ENCODE measurements at places on chromosomes 4 and X.
A peak's percentile ranks its signal among the peaks of the same experiment; 100 is the strongest.

GRCh38 chr4:3345384-3345783, 52.6 kb downstream of the RGS12 start:
- no peak for DNase-seq

- DNase-seq, result no peak
Measured at GRCh38 chr4:1348014-1348513, 1.1 kb downstream of the UVSSA start.

GRCh38 chr4:75973766-75974165, 17.0 kb downstream of the SDAD1 start:
- no peak for DNase-seq

DNA sequence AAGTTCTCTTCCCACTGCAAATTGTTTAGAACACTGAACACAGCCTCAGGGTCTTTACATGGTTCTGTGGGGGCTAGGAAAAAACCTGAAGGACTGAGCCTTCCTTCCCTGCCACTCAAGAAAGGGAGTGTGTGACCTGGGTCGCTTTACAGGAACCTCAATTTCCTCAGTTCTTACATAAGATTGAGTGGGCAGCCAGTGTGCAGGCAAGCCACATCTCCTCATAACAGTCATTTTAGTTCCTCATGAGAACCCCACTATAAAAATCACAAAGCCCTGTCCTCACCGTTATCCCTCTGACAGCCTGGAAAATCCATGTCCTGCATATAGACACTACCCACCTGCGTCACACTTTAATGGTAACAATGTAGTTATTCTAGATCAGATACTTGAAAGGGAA, 2.1 kb upstream of the ETDC start:
- no peak for DNase-seq

DNA sequence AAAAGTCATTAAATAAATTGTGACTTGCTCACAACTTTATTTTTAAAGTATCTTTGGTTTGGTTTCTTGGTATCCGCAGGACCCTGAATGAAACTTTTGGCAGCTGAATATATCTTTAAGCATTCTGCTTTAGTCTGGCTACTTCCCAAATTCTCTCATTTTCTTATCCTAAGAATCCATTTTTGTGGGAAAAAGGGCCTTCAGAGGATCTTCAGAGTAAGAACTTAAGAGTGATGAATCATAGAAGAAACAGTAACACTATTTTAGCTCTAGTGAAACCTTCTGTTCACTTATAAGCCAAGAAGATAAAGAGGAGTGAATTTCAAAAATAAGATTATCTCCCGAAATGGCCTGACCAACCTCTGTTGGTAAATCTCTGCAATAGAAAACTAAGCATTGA, 540.6 kb upstream of the MAGEB18 start:
- no peak for DNase-seq

GRCh38 chrX:3451571-3451970, 105.1 kb upstream of the MXRA5 start:
- no peak for DNase-seq

DNA sequence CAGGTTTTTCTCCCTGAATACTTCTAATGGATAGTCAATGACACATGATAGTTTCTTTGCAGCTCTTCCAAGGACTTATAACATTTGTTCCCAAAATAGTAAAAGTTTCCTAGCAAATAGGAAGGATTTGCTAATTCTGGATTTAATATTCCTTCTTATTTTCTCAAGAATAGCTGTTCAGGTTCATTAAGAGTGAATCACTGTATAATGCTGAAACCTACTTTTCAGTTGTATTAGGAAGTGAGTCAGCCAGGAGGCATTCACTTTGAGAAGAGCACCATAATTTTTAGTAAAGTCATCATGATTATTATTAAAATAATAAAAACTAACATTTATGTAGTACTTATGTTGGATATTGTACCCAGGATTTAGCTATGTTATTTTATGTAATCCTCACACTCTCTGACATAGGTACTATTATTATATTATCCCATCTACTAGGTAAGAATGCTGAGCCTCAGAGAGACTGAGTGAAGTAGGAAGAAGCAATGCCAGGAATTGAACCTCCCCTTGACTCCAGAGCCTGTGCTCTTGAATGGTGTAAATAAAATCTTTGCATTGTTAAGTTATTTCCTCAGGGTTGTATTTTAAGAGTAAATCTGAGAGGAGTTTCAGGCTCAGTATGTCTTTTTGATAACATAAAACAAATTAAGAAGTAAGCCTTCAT, 114.8 kb downstream of the REELD1 start:
- no peak for DNase-seq

DNA sequence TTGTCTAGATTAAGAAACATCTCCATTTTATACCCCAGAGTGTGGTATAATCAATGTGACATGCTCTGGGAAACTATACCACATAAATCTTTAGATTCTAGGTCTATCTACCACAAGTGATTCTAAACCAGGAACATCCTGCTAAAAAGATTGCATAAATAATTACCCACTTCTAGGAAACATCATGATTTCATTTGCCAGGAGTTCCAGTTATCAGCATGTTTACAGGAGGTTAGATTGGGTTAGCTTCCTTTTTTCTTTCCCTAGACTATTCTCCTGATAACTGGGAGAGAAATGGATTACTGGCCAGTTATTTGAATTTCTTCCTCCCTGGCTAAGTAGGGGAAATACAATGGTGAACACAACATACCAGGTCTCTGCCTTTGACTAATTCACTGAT, 230.3 kb upstream of the BOD1L1 start:
- no peak for DNase-seq

- DNase-seq, result no peak
Measured at GRCh38 chr4:101795704-101796103, 5.2 kb downstream of the BANK1 start.

- DNase-seq, result no peak
Measured at GRCh38 chr4:73998040-73999011, at the start of gene CXCL5. CXCL5 (minus strand) TSS chr4:73998677; CDS start chr4:73998581, 96 bp downstream.

GRCh38 chrX:100673397-100673953, 29.5 kb downstream of the SRPX2 start:
- DNase-seq, result no peak

- DNase-seq, result no peak
Measured at GRCh38 chr4:140971077-140971792, 162.0 kb downstream of the RNF150 start.

GRCh38 chr4:36165631-36166005, 78.7 kb downstream of the ARAP2 start:
- no peak for DNase-seq

GRCh38 chrX:28969126-28969525, 381.9 kb downstream of the IL1RAPL1 start:
- DNase-seq, result no peak

DNA sequence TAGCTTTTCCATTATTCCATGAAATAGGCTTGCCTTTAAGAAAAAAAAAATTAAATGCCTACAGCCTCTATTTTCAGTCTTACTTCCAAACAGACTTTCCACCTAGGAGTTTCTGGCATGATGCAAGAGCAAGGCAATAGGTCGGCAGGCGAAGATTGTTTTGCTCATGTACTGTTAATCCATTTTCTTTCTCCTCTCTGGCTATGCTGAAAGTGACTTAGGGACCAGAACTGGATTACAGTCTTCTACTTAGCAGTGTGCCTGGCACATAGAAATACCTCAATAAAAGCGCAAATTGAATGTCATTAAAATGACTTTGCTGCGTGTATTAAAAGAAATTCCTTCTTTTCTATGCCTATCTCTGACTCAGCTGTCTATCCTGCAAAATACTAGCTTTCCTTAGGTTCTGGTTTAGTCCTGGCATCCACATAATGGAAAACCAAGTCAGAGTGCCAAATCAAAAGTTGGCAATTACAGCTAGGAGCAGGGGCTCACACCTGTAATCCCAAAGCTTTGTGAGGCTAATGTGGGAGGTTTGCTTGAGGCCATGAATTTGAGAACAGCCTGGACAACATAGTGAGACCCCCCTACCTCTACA, 51.9 kb downstream of the CC2D2A start:
- no peak for DNase-seq

DNA sequence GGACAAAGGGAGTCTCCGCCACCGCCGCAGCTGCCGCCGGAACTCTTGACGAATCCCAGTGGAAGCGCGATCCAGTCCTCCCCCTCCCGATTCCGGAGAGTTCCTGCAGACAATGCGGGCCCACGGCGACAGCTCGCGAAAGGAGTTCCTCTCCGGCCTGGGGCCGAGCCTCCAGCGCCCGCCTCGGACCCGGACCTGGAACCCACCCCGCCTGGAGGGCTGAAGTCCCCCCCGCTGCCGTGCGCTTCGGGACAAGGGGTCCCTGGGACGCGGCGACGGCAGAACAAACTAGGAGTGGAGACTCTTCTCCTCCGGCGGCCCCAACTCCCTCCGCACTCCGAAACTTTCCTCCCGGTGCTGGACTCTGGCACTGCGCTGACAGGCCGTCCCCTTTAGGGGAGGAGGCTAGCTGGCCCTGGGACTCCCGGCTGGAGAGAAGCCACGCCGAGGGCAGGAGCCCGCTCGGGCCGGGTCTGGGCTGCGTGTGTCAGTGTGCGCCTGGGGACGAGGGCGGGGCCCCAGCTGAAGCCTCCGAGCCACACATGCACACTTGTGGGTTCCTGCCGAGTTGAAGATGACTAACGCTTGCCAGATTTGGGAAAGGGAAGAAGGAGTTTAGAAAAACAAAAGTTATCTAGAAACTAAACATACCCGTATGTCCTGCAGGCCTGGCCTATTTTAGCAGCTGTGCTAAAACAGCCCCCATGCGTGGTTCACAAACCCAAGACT, at the start of gene ANTXR2:
TSS of gene ANTXR2 (minus strand) at position 486 of the 729 bp plus-strand sequence. CDS start 669 bp downstream, outside the sequence.
- peak; percentile 28 for DNase-seq

DNA sequence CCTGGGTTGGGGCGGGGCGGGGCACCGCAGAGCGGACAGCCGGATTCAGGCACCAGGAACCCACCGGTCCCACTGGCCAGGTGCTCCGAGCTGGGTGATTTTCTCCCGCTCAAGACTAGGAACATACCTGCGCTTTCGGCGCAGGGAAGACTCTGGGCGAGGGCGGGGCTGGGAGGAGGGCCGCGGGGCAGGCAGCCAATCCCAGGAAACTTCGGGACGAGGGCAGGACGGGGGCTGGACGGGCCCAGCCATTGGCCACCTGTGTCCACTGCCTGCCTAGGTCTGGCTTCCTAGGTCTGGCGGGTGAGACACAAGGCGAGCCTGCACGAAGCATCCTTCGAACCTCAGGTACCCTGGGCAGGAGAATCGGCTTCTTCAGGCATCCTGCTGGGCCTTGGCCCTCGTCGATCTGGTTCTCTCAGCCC, 274 bp upstream of the ERVMER34-1 start:
- DNase-seq, result no peak

All from T-helper 1 cell (primary cell).